ENCODE measurements at places on chromosomes 6 and 20.

DNA sequence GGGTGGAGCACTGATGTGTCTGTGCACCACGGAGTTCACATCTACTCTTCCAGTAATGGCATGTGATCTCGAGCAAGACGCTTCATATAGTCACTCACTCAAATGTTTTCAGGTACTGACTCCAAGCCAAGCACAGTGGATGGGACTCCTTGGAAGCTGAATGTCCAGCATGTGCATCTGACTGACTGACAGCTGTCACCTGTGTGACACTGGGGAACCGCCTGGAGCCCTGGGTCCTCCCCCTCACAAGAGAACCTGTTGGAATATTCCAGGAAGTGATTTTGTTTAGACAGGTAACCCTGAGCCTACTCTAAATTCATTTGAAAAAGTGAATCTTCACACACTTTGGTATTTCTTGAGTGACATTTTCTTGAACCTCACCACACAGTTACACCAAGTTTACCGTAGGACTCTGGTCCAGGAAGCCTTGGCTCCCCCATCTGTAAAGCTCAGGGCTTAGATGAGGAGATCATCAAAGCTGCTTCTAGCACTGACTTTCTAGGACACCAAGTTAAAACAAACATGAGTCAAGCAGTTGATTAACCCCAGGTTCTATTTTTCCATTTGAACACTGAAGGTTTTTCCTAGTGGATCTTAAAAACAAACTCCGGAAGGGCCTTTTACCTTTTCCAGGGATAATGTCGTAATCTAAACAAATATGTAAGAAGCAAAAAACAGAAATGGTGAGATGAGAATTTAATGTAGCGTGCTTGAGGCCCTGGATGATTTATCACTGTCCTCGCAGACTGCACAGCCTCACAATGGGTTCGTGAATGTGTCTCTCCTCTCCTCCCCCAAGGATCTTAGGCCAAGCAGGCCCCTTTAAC, 50.1 kb downstream of the EDN3 start:
- no peak for DNase-seq

DNA sequence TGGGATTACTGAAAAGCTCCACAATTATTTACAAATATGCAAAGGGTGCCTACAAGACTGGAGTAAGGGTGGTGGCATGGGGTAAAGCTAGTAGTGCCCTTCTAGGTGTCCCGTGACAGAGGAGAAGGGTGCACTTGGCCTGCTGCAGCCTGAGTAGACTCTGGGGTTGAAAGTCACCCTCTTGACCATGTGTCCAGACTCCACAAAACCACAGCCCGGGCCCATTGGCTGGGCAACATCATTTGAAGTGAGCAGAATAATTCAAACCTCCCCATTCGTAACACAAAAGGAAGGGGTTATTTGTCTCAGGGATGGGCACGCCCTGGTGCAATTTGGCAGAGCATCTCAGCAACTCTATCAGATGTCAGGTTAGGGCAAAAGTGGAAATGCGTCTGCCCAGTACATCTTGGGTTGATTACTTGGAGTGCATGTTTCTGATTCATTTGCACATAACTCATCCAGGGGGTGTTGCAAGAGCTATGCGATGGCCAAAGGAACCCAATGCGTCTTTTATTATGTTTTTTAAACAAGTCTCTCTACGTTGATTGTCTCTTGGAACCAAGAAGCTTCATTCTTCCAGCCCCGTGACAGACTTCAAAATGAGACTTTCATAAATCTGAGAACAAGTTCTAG, 56.7 kb downstream of the ISM1 start:
- no peak for DNase-seq

DNA sequence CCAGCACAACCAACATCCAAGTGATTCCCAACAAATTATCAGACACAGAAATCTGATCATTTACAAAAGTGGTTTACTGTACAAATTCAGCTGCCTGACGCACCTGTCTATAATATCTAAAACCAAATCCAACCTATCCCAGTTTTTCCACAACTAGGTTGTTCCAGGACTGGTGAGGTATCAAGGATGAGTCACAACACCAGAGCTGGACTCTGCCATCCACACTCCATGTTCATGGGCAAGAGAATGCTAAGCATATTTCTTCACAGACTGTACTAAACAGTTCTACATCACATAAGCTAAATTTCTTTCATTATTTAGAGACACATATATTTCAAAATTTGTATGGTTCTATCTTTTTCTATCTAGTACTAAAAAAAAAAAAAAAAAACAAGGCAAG, 141.6 kb downstream of the BTBD9 start:
- no peak for DNase-seq

DNA sequence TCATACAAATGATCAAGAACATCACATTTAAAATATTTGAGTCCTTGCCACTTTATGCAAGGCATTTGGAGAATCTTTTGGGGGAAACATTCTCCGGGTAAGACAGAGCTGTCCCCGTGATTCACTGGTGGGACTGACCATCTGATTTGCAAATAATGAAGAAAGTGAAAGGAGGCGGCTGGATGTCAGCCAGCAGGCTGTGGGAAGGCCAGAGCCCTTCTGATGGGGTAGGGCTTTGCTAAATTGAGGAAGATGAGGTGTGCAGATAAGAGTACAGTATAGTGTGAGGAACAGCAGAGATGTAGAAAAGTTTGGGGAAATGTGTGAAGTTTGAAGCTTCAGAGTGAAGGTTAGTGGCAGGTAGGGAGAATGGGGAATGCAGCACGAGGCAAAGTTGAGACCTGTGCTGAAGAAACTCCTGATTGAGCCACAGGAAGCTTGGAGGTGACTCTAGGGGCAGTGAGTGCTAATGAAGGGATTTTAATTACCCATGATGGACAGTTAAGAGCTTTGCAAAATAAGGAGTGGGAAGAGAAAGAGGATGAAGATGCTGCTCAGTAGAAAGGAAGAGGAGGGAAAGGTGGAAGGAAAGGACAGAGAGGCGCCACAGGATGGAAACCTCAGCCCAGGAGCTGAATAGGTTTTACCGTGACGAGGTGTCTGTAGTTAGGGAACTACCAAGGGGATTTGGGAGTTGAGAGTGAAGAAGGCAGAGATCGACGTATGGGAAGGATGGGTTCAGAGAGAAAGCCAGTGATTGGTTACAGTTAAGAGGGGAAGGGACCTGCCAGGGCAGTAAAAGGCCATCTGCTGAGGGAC, 68.7 kb downstream of the SNX9 start:
- DNase-seq, result no peak

Data from right lobe of liver (tissue), 6 donors.